ENCODE measurements at places on chromosomes 6 and 20.

- DNase-seq, result peak; percentile 25
These were observed 35.2 kb downstream of the NDUFAF5 start for GRCh38 chr20:13819885-13820645.

DNA sequence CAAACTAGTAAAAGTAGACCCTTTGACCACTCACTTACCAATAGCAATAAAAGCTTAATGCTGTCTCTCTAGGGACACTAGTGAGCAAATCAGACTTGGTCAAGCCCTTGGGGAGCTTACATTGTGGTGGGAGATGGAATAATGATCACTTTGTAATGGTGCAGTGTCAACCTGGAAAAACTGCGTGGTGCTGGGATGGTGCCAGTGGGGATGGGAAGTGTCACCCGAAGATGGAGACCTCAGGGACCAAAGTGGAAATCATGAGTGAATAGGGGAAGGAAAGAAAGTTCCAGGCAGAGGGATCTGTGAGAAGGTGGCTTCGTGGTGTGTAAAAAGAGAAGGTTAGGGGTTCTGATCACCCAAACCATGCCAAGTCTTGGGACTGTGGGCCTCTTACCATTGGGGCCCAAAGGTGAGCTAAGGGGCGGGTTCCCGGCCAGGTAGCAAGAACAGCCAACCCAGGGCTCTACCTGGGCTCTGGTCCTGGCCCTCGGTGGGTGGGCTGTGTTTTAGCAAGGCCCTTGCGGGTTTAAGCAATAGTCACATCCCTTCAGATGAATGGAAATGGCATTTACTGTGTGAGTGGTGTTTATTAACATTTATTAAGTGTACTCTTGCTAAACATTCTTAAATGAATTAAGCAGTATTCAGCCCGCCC is 15.5 kb downstream of the DYNLRB1 start:
- no peak for DNase-seq

DNA sequence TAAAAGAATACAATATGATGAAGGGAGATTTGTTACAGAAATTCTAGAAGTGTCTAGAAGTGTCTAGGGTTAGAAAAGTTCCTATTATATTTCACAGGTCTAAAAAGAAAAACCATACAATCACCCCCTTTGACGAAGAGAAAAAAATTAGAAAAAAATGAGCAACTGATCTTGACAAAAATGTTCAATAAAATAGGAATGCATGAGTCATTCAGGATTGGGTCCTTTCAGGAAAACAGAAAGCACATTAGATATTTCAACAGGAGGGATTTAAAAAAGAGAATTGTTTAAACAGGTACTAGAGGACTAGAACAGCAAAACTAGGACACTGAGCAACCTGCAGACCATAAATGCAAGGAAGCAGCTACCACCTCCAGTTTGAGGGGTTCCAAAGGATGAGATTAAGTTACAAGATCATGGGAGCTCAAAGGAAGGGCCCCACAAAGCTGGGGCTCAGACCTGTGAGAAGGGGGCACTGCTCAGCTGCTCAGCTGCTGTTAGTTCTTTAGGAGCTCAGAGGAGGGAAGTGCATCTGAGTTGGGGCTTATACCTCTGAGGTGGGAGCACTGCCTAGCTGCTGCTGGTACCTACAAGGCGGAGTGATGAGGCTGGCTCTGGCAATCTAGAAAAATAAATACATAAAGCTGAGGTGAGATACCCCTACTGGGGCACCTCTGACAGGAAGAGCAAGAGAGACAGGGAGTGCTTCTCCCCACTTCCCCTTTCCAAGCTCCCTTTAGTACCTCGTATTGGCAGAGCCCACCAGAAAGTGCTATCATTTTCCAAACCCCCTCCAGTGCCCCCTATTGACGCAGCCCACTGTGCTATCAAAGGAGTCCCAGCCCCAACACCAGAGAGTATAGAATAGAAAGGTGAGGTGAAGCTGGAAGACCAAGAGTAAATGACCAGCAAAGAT is 27.1 kb upstream of the BEND6 start:
- no peak for DNase-seq

GRCh38 chr6:37369321-37370201 is 15.8 kb downstream of the RNF8 start:
- DNase-seq, result no peak

DNA sequence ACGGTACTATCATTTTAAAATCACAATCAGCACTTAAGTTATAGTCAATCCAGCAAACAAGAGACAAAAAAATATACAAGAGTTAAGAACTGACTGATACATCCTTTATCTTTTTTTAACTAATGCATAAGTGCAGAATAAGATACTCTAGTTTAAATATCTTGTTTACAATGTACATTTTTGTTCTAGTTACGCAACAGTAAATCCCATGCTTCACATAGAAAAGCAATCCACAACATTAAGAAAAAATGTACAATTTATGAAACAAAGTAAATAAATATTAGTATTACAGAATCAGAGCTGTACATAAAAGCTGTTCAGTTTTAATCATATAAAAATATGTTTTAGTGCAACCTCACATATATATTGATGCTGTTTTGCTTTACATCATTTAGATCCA is 192.6 kb downstream of the HIVEP2 start:
- DNase-seq, result no peak

GRCh38 chr6:122798099-122798641 is 9.1 kb downstream of the SMPDL3A start:
- DNase-seq, result no peak

All from CD4-positive, alpha-beta T cell treated with Interleukin-6 at 100 ng/mL for 8 hours (primary cell).